Stimulated activated CD4-positive, alpha-beta T cell treated with anti-CD3 and anti-CD28 coated beads, Interleukin-1b, Interleukin-23, amount 100 ng/mL, for 1 hour (primary cell): ENCODE measurements at places on chromosomes 4 and X.

DNA sequence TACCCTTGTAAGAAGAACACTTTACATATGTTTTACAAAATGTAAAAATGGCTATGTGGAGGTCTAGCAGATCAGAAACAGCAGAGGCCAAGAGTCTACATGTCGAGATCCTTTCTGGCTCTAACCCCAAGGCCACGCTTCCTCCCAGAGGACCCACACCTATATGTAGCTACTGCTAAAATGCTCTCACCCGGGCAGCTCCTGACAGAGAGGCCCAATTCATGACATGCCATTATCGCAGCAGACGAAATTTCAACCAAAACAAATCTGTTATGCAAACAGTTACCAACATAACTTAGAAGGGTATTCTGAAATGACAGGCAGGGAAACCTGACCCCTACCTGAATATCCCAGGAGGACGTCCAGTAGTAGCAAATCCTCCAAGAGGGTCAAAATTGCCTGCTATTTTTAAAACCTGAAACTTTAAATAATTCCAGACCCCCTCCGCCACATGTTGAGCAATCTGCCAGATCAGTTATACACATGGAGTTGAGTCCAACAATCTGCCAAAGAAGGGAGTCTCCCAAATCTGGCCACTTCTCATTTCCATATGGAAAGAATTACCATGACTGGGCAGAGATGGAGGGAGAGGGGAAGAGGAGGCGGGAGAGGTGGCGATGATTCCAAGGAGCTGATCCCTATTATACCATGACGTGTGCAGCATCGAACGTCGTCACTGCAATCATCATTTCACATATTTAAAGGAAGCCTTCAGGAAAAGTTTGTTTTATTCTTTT, 192.9 kb upstream of the TBL1X start:
- DNase-seq: no peak

- DNase-seq: no peak
Measured at GRCh38 chr4:85050736-85051135, 84.2 kb upstream of the WDFY3 start.

- no peak for DNase-seq
Measured at GRCh38 chr4:123790681-123791080, 394.1 kb downstream of the SPRY1 start.

GRCh38 chr4:112677519-112678091, 40.7 kb downstream of the LARP7 start:
- DNase-seq: no peak

DNA sequence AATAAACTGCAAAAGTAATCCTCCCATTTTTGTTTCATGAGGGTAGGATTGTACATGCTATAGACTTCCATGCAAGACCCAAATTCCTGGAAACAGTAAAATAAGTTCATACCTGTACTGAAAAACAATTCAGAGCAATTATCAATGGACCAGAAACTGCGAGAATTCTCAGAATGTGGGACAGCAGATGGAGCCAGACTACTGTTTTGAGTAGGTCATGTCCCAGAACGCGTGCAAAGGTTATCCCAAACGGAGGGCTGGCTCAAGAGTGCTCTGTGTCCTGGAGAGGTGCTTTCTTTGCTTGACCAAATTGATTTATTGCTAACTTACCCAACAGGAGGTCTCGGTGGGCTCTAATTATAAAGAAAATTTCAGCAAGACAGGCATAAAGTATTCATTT, 1.7 kb upstream of the MAGEH1 start:
- DNase-seq: no peak

- no peak for DNase-seq
Measured at GRCh38 chr4:40205259-40206198, 8.7 kb downstream of the RHOH start.

DNA sequence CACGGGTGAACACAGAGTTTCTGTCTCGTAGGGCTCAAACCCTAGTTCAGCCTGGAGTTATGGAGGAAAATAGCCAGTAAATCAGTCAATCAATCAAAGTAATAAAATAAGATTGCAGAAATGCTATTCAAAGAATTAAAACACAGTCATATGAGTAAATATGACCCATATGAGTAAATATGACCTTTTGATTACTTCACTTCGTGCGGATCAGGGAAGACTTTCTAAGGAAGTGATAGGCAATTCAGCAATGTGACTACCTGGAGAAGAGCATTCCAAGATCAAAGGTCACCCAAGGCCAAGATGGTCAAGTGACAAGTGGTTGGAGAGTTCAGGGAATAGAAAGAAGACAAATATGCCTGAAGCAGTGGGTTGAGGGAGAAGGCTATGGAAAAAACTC, 722.6 kb downstream of the ADGRL3 start:
- DNase-seq: no peak

DNA sequence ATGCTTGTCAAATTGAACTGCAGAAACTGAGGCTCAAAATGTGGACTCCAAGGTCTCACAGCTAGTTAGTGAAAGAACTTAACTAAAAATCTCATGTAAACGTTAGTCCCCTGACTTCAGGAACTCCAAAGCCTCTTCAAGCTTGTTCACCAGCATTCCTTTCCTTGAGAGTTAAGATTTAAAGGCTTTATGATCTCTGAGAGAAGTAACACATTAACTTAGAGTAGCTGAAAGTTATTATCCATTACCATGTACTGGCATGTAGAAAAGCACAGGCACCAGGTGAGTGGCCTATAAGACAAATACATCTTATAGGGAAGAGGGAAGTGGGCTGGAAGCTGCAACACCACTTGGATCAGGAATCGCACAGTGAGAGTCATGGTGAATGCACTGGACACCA, 15.3 kb downstream of the PARM1 start:
- DNase-seq: no peak

DNA sequence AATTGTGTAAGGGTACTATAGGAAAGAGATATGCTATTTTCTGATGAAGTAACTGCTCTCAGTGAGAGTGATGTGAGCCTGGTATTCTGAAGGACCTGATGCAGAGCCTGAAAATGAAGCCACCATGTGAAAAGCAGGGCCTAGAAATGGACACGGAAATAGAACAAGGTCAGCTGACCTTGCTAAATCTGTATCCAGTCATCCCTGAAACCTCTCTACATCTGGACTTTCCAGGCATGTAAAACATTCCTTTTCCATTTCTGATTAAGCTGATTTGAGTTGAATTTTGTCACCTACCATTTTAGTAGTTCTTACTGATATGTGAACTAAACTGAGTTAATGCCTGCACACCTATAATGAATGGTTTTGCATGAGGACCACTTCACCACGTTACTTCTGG, 72.4 kb upstream of the NEIL3 start:
- DNase-seq: no peak

DNA sequence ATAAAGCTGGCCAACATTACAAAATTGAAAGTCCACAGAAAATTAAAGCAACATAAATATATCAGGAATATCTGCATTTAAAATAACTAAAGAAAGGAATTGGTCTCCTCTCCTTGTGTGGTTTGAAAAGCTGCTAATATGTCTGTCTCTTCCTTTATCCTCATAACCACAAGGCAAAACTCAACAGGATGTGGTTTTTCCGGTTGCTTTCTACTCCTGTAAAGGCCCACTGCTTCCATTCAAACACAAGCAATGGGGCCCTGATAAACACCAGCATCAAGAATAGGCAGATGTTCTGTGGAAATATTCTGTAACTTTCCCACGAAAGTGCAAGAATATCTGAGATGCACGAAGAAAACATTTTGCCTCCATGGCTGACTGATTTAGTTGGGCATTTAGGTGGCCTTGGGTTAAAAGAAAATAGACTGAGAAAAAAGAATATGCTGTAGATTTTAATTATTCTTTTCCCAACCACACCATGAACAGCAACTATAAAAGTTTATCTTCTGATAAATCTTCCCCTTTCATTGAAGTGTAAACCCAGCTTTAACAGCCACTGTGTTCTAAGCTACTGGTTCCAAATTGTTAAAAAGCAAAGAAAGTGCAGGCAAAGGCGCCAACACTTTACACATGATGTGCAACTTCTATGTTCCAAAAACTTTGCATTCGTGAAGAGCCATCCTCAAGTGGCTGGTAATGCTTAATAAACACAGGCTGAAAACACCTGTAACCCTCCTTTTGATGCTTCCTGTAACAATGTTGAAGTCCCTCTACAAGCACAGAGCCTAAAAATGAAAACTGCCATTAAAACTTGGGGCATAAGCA, 50.5 kb upstream of the NDST3 start:
- no peak for DNase-seq

DNA sequence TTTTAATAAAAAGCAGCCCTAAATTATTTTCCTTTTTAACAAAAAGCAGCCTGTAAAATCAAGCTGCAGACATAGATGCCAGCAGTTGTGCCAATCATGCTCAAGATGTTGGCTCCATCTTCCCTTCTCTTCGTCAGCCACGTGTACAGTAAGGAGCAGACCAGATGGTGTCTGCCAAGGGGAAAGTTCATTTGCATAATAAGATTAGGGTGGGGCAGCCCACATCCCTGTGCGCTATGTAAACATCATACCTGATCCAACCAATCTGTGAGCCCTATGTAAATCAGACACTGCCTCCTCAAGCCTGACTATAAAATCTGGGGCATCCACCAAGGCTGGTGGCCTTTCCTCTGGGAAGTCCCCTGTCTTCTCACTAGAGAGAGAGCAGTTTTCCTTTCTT, 23.1 kb upstream of the C1GALT1C1 start:
- DNase-seq: no peak

DNA sequence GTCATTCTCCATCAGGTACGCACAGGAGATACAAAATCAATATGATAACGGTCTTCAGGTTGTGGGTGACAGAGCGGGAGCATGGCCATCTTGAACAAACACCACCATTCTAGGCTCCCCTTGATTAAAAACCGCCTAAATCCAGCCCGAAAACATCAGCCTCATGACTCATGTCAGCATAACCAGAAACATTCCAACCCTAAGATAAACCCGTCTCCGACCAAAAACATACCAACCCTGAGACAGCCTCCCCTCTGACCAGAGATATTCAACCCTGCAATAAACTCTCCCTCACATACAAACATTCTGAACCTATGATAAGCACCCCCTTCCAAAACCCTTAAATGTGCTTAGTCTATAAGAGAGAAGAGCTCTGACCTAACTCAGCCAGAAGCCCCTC, 157.9 kb downstream of the DHRSX start:
- DNase-seq: no peak
